Cardiac muscle cell (in vitro differentiated cells and primary cell): ENCODE measurements at places on chromosomes 1 and 21.
A peak's percentile ranks its signal among the peaks of the same experiment; 100 is the strongest.

DNA sequence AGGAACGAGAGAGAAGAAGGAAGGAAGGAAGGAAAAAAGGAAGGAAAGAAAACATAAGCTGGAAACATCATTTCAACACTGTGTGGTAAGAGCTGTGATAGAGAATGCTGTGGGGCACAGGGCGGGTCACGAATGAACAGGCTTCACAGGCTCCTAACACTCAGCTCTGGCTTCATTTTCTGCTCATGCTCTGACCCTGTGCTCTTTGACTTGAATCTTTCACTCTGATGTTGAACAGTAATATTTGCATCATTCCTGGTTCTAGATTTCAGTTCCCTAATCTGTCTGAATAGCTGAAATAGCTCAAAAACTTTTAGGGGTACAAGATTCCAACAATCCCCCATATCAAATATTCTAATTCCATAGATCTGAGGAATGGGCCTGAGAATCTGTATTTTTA, 207.3 kb downstream of the LHX8 start:
- no peak for DNase-seq
- no peak overlapping the region for H3K4me3 ChIP-seq
- H3K36me3 ChIP-seq: no peaks in the 10 kb centered on the region
- no peaks in the 10 kb centered on the region for H3K27me3 ChIP-seq
- H3K27ac ChIP-seq: no peak overlapping the region
- H3K4me1 ChIP-seq: no peaks in the 10 kb centered on the region

- peaks cover 4% of the 10 kb centered on the region for H3K27me3 ChIP-seq
- no peak overlapping the region for H3K27ac ChIP-seq
- H3K4me3 ChIP-seq: no peak overlapping the region
- DNase-seq: no peak
- H3K4me1 ChIP-seq: peaks cover 6% of the 10 kb centered on the region
Measured at GRCh38 chr1:61000327-61000726, 82.0 kb upstream of the NFIA start.

DNA sequence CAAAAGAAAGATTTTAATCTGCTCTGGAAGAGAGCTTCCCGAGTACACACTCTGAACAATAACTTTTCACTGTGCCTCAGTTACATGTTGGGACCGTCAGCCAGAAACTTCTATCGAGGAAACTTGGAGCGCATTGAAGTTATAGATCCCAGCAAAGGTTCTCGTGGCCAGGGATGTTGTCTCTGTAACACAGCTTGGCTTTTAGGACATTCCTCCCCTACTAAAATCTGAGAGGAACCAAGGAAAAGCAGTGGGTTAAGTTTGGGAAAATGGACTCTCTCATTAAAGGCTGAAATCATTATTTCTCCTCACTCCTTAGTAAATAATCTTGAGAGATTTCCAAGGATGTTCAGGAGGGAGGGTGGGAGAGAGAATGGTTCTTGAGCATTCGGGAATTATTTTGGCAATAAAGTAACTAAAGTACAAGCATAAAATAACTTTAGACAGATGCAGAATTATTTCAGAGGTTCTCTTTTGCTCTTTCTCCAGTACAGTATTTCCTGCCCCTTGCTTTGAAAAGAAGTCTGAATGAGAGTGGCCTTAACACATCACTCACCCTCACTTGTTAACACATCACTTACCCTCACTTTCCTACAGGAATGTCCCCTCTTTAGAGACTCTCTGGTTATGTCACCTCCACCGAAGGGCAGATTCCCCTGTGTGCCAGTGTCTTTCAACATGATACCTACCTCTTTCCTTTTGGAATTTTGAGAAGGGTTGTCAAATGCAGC, 1.8 kb upstream of the NFIA start:
- no peak for DNase-seq
- no peaks in the 10 kb centered on the region for H3K36me3 ChIP-seq
- H3K27ac ChIP-seq: peak overlapping the region; percentile 35
- peaks cover 47% of the 10 kb centered on the region for H3K4me1 ChIP-seq
- H3K4me3 ChIP-seq: peak overlapping the region; percentile 95
- peaks cover 19% of the 10 kb centered on the region for H3K27me3 ChIP-seq

DNA sequence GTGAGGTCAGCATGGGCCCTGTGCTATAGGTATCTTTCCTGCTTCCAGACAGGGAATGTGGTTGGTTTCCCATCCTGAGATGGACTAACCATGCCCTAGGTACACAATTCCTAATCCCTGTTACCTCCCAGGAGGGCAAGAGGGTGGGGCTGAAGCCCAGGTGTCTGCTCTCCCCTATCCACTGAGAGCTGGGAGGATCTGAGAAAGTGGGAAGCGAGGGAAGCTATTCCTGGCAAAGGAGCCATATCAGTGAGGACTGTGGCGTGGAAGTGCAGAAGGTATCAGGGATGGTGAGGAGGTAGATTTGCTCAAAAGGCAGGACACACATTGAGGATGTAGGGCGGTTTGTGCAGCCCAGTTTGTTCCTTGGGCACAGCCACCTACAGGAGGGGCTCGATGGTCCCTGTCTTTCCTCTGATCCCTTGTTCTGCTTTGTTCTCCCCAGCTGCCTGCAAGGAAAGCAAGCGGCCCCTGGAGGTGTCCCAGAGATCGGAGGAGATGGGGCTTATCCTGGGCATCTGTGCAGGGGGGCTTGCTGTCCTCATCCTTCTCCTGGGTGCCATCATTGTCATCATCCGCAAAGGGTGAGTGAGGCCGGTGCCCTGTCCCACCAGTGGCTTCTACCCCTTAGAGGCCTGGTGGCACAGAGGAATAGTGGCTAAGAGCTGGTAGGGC, 48.1 kb downstream of the PTPRU start:
- H3K27me3 ChIP-seq: no peaks in the 10 kb centered on the region
- H3K4me1 ChIP-seq: no peaks in the 10 kb centered on the region
- no peak for DNase-seq
- no peaks in the 10 kb centered on the region for H3K36me3 ChIP-seq
- H3K4me3 ChIP-seq: no peak overlapping the region

- H3K4me3 ChIP-seq: no peak overlapping the region
- no peak for DNase-seq
- peaks cover 8% of the 10 kb centered on the region for H3K4me1 ChIP-seq
- H3K36me3 ChIP-seq: no peaks in the 10 kb centered on the region
Measured at GRCh38 chr1:206828061-206828460, 37.4 kb upstream of the IL20 start.

DNA sequence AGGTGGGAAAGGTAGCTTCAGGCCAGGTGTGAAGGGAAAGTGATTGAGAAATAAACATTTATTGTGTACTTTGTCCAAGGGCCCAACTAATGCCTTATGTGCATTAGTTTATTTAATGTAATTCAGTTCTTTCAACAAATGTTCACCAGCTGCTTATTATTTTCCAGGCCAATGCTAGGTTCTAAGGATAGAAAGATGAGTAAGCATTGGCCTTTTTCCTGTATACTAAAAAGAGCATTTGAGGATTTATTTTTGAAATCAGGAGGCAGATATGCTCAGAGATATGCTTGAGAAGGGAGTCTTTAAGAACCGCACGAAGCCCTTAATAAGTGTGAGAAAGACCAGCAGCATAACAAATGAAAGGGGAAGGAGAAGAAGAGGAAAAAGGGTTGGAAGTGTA, 32.0 kb downstream of the CLCA1 start:
- H3K27me3 ChIP-seq: no peaks in the 10 kb centered on the region
- no peak overlapping the region for H3K27ac ChIP-seq
- H3K36me3 ChIP-seq: no peaks in the 10 kb centered on the region
- peaks cover 18% of the 10 kb centered on the region for H3K4me1 ChIP-seq

DNA sequence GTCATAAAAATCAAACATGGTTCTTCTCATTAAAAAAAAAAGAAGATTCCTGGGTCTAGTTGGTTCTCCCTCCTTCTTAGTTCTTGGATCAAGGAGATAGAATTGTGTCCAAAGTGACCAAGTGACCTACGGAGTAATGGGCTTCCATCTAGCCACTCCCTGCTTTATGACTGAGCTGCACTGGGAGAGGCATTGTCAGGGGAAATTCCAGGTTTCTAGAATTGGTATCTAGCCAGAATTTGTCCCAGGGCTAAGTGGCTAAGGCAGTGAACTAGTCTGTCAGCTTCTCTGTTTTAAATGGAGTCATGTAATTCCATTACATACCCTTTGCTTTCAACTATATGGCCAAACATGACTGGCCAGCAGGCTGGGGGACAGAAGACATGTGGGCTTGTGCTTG, 40.1 kb upstream of the ERG start:
- H3K4me1 ChIP-seq: no peaks in the 10 kb centered on the region
- peaks cover 3% of the 10 kb centered on the region for H3K27me3 ChIP-seq
- no peak for DNase-seq

GRCh38 chr1:113940365-113941244, 11.5 kb downstream of the HIPK1 start:
- H3K36me3 ChIP-seq: peaks cover 6% of the 10 kb centered on the region
- no peak overlapping the region for H3K27ac ChIP-seq
- H3K4me1 ChIP-seq: no peaks in the 10 kb centered on the region
- H3K4me3 ChIP-seq: no peak overlapping the region
- no peaks in the 10 kb centered on the region for H3K27me3 ChIP-seq

DNA sequence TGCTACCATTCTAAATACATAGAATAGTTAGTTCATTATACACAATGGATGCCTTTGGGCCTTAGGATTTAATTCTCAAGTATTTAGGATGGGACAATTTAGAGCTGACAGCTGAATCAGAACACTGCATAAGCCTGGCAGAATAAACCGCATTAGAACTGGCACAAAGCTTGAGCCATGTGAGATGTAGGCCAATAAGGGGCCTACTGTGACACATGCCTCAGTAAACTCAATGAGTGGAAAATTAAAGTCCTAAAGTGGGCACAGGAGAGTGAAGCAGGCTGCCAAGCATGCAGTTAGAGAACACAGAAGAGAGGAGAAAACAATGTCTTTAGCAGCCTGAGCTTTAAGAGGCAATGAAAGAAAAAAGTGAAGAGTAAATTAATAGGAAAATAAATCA, 24.3 kb downstream of the SCYL3 start:
- H3K4me3 ChIP-seq: no peak overlapping the region
- no peaks in the 10 kb centered on the region for H3K27me3 ChIP-seq
- H3K4me1 ChIP-seq: peaks cover under 1% of the 10 kb centered on the region
- H3K36me3 ChIP-seq: peaks cover 63% of the 10 kb centered on the region
- no peak for DNase-seq

DNA sequence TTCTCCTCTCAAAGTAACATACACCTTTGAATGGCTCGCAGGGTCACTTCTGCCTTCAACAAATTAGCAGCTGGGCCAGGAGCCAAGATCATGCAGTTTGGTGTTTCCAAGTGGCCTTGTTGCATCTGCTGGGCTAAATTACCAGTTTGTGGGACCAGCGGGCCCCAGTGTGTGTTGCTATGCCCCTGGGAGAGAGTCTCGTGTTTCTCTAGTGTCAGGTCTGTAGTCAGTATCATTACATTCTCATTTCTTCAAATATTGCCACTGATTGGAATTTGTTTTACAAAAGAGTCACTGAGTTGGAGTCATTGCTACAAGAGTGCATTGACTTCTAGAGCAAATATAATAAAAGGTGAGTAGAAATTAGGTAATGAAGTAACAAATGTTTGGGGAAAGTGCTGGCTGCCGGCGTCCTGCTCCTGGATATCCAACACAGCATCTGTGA, 35.5 kb downstream of the RHOU start:
- peaks cover 71% of the 10 kb centered on the region for H3K27me3 ChIP-seq
- H3K36me3 ChIP-seq: no peaks in the 10 kb centered on the region
- no peaks in the 10 kb centered on the region for H3K4me1 ChIP-seq
- no peak overlapping the region for H3K4me3 ChIP-seq
- H3K27ac ChIP-seq: no peak overlapping the region

GRCh38 chr1:19308509-19308907, 3.4 kb downstream of the AKR7A2 start:
- H3K36me3 ChIP-seq: peaks cover 15% of the 10 kb centered on the region
- no peak for DNase-seq
- H3K27ac ChIP-seq: no peak overlapping the region
- H3K4me3 ChIP-seq: no peak overlapping the region

- H3K27ac ChIP-seq: no peak overlapping the region
- H3K4me1 ChIP-seq: no peaks in the 10 kb centered on the region
- H3K4me3 ChIP-seq: no peak overlapping the region
- H3K36me3 ChIP-seq: no peaks in the 10 kb centered on the region
Measured at GRCh38 chr1:110556471-110556807, 37.5 kb upstream of the KCNA10 start.

DNA sequence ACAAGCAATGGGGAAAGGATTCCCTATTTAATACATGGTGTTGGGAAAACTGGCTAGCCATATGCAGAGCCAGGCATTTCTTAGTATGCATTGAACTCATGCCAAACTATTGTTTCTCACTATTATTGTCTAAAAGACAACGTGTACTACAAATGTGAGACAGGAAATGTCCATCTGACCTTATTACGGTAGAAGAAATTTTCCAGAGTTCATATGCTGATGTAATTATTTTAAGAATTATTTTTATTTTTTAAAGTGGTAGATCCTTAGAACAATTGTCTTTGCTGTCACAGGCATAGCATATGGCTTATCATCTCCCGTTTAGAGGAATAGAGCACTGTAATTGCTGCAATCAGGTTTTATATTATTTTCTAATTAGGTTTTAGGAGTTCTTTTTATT, 75.2 kb upstream of the S1PR1 start:
- H3K4me1 ChIP-seq: peaks cover 16% of the 10 kb centered on the region
- peak; percentile 49 for DNase-seq
- no peaks in the 10 kb centered on the region for H3K27me3 ChIP-seq
- H3K4me3 ChIP-seq: no peak overlapping the region
- no peak overlapping the region for H3K27ac ChIP-seq
- H3K36me3 ChIP-seq: no peaks in the 10 kb centered on the region

DNA sequence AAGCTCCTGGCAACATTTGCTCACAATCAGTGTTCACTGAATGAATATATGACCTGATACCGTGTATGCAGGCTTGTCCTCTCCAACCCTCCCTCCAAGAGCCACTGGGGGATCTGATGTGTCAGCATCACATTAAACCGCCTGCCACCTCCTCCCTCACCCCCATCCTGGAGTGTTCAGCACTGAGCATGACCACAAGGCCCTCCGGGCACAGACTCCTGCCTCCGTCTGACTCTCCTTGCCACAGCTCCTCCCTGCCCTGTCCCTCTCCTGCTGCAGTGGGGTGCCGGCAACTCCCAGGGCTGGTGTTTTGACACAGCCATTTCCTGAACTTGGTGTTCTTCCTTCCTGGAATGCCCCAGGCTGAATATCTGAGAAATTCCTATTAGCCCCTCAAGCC, 136.7 kb downstream of the FCRL5 start:
- H3K4me3 ChIP-seq: no peak overlapping the region
- DNase-seq: no peak
- H3K27ac ChIP-seq: no peak overlapping the region
- H3K27me3 ChIP-seq: no peaks in the 10 kb centered on the region
- H3K36me3 ChIP-seq: no peaks in the 10 kb centered on the region

DNA sequence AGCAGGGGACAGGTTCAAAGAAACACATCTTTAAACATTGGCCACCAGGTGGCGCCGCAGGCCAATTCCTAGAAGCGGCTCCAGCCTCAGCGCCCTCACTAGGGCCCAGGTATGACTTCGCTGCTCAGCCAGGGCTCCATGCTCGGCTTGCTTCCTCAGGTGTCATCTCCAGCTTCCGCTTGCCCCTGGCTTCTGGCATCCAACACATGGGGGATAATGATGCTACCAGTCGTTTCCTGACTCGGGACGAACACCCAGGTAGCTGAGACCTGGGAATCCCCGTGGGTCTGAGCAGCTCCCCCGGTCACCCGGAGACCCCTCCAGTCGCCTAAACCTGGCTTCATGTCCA, 8.5 kb upstream of the MEX3A start:
- no peak overlapping the region for H3K4me3 ChIP-seq
- H3K36me3 ChIP-seq: peaks cover 5% of the 10 kb centered on the region
- H3K4me1 ChIP-seq: peaks cover 23% of the 10 kb centered on the region
- no peak overlapping the region for H3K27ac ChIP-seq
